B cell (primary cell): ENCODE measurements at places on chromosomes 5 and 9. TPM values are rescaled to one million over a fixed set of nuclear protein-coding genes. Genes with fewer than 3 reads are reported as not detected.

MRPS27 gene
- polyA plus RNA-seq = 33.4 and 33.6 TPM in 2 replicates

DNA sequence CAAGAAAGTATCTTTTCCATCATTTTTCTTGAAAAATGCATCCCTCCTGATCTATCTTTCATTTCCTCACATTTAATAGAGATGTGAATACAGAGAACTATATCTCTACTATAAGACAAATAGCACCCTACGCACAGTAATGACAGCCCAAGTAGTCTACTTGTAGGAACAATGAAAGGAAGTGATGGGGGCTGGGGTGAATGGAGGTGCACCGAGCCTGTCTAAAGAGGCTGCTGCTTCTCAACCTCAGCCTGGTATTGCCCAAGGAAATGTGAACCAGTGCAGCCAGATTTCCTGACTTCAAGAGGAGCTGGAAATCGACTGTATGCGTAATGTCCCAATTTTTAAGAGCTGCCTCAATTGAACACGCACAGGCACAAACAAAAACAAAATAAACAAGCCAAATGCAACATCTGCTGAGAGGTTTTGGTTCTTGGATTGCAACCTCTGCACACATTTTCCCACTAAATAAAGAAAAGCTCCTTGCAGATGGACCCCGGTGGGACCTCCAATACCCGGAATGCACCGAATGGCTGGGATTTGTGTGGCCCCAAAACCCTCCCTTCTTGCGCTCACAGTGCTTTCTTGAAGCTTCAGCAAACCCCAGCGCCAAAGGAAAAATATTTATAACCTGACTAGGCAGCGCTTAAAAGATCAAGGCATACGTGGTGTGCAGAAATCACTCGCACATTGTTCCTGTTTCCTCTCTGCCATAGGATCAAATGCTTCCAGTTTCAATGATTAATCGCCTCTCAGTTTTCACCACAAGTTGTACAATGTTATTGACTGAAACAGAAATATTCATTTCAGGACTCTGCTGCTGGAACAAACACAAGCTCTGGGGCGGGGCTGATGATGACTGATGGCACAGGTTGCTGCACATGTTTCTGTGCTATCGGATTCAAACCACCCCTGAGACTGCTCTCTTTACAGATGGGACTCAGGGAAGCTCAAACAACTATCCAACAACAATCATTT is 68.3 kb downstream of the KCNIP1 start:
- H3K4me1 ChIP-seq = no peaks in the 10 kb centered on the region
- H3K4me3 ChIP-seq = no peak overlapping the region
- H3K36me3 ChIP-seq = no peaks in the 10 kb centered on the region
- DNase-seq = no peak

CDC14B gene
- 2.5 and 2.8 TPM in 2 replicates for polyA plus RNA-seq

JADE2 gene
- 50.4 and 80.5 TPM in 2 replicates for polyA plus RNA-seq

DNA sequence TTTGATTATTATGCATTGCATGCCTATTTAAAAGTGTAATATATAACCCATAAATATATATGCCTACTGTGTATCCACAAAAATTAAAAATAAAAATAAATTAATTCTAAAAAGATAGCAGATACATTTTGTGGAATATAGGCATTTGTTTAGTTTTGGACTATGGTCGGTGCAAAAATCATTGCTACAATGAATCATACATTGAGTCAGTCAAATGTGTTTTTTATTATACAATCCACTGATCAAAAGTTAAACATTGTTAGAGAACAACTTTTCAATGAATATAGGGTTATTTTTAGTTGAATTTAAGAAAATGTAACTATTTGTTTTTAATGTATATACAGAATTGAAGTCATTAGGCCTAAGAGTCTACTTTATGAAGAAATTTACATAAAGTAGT is 885.9 kb downstream of the EFNA5 start:
- no peaks in the 10 kb centered on the region for H3K27me3 ChIP-seq
- H3K27ac ChIP-seq = no peak overlapping the region
- H3K4me3 ChIP-seq = no peak overlapping the region
- H3K36me3 ChIP-seq = no peaks in the 10 kb centered on the region

MEIKIN gene
- not detected in 2 replicates for polyA plus RNA-seq

GRCh38 chr9:122256206-122256605 is 8.4 kb downstream of the RBM18 start:
- no peak for DNase-seq
- no peaks in the 10 kb centered on the region for H3K27me3 ChIP-seq
- H3K36me3 ChIP-seq = peaks cover 60% of the 10 kb centered on the region
- no peaks in the 10 kb centered on the region for H3K4me1 ChIP-seq
- H3K4me3 ChIP-seq = no peak overlapping the region
- no peak overlapping the region for H3K27ac ChIP-seq

GRCh38 chr5:81151546-81151945 is 81.6 kb upstream of the CKMT2 start:
- H3K4me1 ChIP-seq = no peaks in the 10 kb centered on the region
- no peaks in the 10 kb centered on the region for H3K36me3 ChIP-seq
- no peak for DNase-seq
- no peak overlapping the region for H3K27ac ChIP-seq
- no peaks in the 10 kb centered on the region for H3K27me3 ChIP-seq

DNA sequence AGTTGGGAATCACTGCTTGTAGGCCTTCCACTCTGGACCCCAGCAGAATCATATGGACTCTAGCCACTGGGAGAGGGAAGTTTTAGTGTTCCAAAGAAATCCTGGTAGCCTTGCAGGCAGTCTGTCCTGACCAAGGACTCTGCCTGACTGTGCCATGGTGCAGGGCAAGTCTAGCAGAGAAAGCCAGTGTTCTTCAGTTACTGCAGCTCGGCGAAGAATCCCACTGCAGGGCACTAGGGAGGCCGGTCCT is 20.3 kb upstream of the MATR3 start:
- no peak for DNase-seq
- no peaks in the 10 kb centered on the region for H3K27me3 ChIP-seq
- H3K36me3 ChIP-seq = peaks cover 7% of the 10 kb centered on the region
- H3K4me3 ChIP-seq = peak overlapping the region; percentile 61

GRCh38 chr9:88303721-88304451 is 84.4 kb upstream of the SPIN1 start:
- H3K4me3 ChIP-seq = no peak overlapping the region
- no peaks in the 10 kb centered on the region for H3K4me1 ChIP-seq
- no peak for DNase-seq
- no peak overlapping the region for H3K27ac ChIP-seq
- no peaks in the 10 kb centered on the region for H3K27me3 ChIP-seq

DNA sequence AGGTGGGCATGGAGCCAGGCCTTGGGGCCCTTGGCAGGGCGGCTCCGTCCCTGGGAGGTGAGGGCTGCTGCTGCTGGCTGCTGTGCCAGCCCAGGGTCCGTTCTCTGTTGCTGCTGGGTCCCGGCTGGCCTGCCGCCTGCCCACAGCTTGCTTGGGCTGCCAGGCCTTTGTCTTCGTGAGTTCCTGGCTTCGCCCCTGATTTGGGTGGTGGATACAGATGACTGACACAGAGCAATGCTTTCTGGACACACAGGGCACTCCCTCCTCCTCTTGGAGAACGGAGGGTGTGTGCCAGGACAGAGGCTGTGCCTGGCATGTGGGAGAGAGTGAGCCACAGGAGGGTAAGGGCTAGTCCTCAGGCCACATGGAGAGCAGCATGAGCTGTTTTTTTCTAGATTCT is 166.1 kb downstream of the MACROH2A1 start:
- H3K4me1 ChIP-seq = no peaks in the 10 kb centered on the region
- H3K27ac ChIP-seq = no peak overlapping the region
- no peaks in the 10 kb centered on the region for H3K27me3 ChIP-seq
- H3K36me3 ChIP-seq = no peaks in the 10 kb centered on the region
- no peak overlapping the region for H3K4me3 ChIP-seq

- H3K27ac ChIP-seq = no peak overlapping the region
- H3K36me3 ChIP-seq = no peaks in the 10 kb centered on the region
- no peaks in the 10 kb centered on the region for H3K27me3 ChIP-seq
- no peak for DNase-seq
- H3K4me3 ChIP-seq = no peak overlapping the region
These were observed 24.3 kb upstream of the PRDM9 start for GRCh38 chr5:23483090-23483489.

- H3K36me3 ChIP-seq = no peaks in the 10 kb centered on the region
- DNase-seq = no peak
- H3K27ac ChIP-seq = no peak overlapping the region
- H3K27me3 ChIP-seq = no peaks in the 10 kb centered on the region
- H3K4me3 ChIP-seq = no peak overlapping the region
- no peaks in the 10 kb centered on the region for H3K4me1 ChIP-seq
These were observed 188.6 kb downstream of the CYLC2 start for GRCh38 chr9:103183701-103184171.

GRCh38 chr9:83060556-83060955 is 2.4 kb downstream of the RASEF start:
- DNase-seq = no peak
- H3K27ac ChIP-seq = no peak overlapping the region
- no peaks in the 10 kb centered on the region for H3K27me3 ChIP-seq
- no peak overlapping the region for H3K4me3 ChIP-seq
- no peaks in the 10 kb centered on the region for H3K4me1 ChIP-seq
- H3K36me3 ChIP-seq = no peaks in the 10 kb centered on the region

DNA sequence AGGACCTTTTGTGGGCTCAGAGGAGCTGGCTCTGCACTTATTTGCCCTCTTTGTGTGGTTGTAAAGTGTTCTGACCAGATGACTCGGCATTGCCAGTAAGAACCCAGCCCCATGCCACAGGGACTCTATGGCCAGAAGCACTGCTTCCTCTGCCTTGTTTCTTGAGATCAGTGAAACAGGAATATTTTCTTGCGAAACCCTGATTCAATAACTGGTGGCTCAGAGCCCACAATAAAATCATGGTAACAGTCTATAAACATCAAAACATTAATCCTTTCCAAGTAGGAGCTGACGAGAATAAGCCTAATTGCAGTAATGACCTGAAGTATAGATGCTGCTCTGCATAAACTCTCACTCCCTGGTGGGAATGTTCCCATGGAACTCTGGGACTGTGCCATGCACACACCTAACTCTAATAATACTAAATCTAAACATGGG is 344.3 kb downstream of the ZNF608 start:
- DNase-seq = no peak
- H3K4me3 ChIP-seq = no peak overlapping the region
- H3K4me1 ChIP-seq = peaks cover 14% of the 10 kb centered on the region
- H3K36me3 ChIP-seq = no peaks in the 10 kb centered on the region
- H3K27me3 ChIP-seq = peaks cover 3% of the 10 kb centered on the region

IFNA2 gene
- polyA plus RNA-seq = not detected in 2 replicates
